Right kidney (tissue), 9 donors: ENCODE measurements at places on chromosomes 2 and 18.

- peak; percentile 24 for DNase-seq
Observed at GRCh38 chr2:79935771-79936657, 368.5 kb downstream of the LRRTM1 start.

DNA sequence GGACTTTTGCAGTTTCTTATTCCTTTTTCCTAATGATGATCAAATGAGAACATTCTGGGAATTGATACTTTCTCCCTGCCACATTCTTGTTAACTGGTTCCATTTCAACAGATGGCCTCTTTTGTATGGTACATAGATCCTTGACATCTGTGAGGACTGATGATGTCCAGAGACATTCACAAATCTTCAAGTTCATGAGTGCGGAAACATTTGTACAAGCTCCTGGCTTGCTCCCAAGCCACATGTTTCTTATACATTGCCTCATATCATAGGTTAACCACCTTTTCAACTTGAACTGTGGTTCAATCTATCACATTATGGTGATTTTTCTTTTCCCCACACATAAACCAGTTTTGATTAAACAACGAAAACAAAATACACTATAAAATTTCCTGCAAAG lies 267.3 kb downstream of the CLIP4 start:
- DNase-seq = no peak

DNA sequence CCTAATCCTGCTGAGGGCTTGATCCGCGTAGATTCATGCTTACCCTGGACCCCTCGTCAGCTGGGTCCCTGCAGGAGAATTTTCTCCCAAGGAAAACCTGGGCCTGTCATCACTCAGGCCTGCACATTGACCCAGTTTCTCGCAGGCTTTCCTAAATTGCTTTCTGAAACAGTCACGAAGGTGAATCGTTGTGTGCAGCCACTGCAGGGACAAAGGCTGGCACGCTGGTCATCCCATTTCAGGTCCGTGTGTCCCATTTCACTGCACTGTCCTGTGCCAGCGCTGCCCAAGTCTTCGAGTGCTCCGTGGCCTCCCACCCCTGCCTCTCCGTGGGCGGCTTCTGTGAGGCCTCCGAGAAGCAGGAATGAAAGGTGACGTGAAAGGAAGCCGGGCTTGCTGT lies 62.8 kb upstream of the YWHAQ start:
- no peak for DNase-seq

GRCh38 chr2:45869165-45869501 lies 217.7 kb downstream of the PRKCE start:
- DNase-seq = no peak

DNA sequence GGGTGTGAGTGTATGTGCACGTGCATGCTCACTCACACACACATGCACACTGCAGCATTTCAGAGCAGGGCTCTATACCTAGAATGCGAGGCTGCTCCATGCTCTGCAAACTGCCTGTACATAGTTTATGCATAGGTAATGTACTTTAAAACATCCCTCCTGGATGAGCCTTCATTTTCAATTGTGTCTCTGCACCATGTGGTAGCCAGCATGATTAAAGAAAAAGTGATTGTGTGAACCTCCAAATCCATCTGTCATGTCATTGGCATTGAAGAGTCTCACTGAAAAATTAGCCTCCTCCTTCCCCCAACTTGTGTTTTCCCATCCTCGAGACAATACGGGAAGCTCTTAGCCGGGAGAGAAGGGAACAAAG lies 120.9 kb upstream of the SPATS2L start:
- peak; percentile 8 for DNase-seq

DNA sequence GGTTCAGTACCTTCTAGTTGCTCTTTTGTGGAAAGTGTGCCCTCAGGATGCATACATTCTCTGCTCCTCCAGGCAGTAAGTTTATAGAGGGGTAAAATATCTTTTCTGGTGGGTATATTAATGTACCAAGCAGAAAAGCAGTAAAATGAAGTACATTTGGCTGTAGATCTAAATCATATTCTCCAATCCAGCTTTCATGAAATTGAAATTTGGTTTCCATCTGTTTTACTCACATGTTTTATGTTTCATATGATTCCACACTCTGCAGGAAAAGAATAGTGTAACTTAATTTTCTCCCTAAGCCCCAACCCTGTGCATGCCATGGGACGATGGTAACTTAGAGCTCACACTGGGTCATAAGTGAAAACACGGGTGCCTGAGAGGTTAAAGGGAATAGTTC lies 172.3 kb downstream of the AKAIN1 start:
- DNase-seq = no peak

GRCh38 chr2:39476524-39476923 lies 39.4 kb upstream of the MAP4K3 start:
- DNase-seq = no peak

- no peak for DNase-seq
Observed at GRCh38 chr18:78720456-78721237, 259.0 kb upstream of the SALL3 start.

DNA sequence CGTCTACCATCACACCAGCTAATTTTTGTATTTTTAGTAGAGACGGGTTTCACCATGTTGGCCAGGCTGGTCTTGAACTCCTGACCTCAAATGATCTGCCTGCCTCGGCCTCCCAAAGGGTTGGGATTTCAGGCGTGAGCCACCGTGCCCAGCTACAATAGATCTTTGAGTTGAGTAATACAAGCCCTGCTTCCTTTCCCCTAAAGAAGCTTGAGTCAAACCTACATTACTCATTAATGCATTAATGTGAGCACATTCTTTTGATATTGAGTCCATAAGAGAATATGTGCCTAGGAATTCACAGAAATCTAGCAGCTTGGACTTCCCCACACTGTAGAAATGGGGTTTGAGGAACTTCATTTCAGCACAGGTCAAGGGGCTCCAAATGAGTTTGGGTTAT lies 39.6 kb downstream of the PSMG2 start:
- DNase-seq = no peak

DNA sequence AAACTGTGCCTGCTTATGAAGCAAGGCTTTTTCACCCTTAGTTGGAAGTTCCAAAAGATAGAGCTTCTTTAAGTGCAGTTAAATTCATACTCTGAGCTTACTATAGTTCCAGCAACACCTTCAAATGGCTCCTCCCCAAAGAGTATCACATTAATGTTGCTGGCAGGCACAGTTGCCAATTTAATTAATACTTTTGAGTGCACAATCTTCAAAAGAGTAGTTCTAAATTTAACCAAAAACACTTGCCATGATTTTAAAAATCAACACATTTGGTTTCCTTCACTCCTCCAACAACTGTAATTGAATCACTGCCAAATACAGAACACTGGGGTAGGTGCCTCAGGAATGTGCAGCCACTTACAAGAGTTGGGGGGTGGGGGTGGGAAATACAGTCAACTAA lies 150.6 kb upstream of the UBE2E3 start:
- no peak for DNase-seq

DNA sequence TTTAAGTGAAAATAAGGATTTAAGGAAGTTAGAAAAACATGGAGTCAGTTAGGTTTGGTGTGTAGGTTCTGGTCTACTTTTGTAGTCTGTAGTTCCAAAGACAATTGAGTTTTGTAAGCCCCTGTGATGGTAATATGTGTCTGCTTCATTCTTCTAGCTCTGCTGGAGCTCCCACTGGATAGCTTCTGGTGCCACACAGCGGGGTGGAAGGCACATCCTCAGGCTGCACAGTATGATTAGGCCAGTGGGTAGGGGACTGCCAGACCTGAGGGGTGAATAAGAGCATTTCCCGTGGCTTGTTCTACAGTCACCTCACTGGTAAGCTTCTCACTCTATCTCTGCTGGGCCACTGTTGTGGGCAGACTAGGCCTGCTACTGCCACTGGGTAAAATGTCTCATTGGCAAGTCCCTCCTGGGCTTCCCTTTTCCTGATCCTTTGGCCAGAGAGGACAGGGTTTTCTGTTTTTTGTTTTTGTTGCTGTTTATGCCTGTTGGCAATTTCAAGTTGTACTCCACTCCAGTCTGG lies 44.5 kb downstream of the TMEM131 start:
- DNase-seq = no peak

DNA sequence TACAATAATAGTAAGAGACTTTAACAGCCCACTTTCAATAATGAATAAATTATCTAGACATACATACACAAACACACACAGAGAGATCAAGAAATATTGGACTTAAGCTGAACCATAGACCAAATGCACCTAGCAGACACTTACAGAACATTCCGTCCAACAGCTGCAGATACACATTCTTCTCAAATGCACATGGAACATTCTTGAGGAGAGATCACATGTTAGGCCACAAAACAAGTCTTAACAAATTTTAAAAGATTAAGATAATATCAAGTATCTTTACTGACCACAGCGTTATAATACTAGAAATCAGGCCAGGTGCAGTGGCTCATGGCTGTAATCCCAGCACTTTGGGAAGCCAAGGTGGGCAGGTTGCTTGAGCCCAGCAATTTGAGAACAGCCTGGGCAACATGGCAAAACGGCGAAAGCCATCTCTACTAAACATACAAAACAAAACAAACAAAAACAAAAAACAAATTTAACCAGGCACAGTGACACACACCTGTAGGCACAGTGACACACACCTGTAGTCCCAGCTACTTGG lies 7.4 kb downstream of the CERKL start:
- no peak for DNase-seq

DNA sequence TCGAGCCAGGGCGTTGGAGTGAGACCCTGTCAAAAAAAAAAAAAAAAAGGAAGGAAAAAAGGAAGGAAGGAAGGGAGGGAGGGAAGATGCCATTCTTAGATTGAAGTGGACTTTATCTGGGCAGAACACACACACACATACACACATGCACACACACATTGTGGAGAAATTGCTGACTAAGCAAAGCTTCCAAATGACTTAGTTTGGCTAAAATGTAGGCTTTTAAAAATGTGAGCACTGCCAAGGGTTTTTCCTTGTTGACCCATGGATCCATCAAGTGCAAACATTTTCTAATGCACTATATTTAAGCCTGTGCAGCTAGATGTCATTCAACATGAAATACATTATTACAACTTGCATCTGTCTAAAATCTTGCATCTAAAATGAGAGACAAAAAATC lies 564 bp upstream of the TTR start:
- no peak for DNase-seq

- no peak for DNase-seq
Observed at GRCh38 chr2:226973816-226974215, 138.0 kb downstream of the RHBDD1 start.

DNA sequence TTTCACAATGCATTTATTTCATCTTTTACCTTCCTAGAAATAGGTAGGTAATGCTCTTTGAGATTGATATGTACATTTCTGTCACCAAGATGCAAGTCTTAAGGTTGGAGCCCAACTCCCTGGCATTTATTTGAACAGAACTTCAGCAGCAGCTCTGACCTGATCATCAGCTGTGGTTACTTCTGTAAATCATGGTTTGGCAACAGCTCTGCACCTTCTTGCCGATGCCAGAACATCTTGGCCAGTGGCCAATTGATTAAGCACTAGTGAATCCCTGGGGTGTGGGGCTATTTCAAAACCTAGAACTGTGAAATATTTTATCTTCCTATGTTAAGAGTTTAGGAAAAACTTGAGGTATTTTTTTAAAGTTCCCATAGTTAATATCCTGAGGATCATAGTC lies 124.8 kb upstream of the NYAP2 start:
- no peak for DNase-seq

DNA sequence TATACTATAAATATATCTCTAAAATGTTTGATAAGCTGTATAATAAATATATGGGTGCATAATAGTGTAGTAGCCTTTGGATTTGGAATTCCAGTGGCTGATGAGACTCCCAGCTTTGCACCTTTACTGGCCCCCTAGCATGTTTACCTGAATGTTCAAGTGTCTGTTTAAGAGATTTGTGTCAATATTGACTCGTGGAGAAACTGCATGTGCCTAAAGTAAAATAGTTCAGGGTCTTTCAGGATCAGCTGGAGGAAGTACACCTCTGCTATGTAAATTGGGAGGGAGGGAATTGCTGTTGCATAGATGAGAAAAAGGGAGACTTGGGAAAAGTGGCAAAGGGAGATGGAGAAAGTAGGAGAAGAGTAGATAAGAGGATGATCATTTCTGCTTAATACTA lies 23.9 kb downstream of the ME2 start:
- DNase-seq = no peak

DNA sequence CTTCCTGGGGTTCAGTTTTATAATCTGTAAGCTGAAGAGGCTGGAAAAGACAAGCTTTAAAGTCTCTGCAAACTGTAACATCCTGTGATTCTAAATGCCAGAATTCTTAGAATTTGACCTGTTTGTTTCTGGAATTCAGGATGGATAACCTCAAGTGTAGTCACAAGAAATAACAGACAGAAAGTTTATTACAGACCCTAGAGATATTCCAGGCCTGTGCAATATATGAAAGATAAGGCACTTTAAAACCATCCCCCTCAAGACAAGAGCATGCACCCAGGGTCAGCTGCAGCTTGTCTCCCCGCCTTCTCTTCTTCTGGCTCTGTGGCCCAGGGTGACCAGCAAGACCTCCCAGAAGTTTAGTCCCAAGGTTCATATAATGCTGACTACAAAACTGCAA lies 298.7 kb upstream of the ACVR2A start:
- no peak for DNase-seq

- no peak for DNase-seq
Observed at GRCh38 chr2:100230754-100231153, 88.4 kb upstream of the AFF3 start.

GRCh38 chr2:31267437-31268120 lies 33.6 kb downstream of the EHD3 start:
- DNase-seq = no peak

GRCh38 chr18:9707381-9708056 lies 582 bp upstream of the RAB31 start:
- peak; percentile 76 for DNase-seq

GRCh38 chr18:42069036-42069435 lies 114.0 kb downstream of the PIK3C3 start:
- no peak for DNase-seq
